ENCODE measurements at places on chromosomes 2 and 18.

- DNase-seq, result no peak
Observed at GRCh38 chr18:3803350-3803749, 353.4 kb downstream of the TGIF1 start.

DNA sequence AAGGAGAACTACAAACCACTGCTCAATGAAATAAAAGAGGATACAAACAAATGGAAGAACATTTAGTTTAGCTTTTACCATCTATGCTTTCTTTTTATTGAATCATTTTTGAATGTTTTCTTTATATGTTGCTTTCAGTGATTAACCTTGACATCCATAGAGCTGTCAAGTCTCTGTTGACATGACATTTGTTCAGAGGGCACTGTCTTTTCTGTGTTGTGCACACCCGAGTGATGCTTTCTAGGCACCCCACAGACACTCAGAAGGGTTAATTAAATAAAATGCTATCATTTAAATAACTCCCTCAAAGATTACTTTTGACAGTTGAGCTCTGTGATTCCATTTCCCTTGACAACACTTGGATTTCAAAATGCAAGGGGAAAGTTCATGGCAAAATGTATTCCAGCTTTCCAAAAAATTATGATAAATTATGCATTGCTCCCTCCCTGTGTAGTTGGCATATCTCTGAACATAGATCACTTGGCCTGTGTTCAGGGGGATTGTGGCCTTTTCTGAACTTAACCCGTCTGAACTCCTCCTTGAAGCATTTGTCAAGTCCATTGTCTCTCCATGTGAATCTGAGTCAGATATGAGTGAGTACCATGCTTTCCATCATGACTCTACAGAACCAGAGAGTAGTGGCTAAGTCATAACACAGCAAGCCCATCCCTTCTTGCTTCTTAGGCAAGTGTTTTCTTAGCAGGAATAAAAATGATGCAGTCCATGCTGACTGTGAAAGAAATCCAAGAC is 372.6 kb downstream of the RPRM start:
- no peak for DNase-seq

- no peak for DNase-seq
Observed at GRCh38 chr2:191298306-191298705, 53.1 kb downstream of the MYO1B start.

DNA sequence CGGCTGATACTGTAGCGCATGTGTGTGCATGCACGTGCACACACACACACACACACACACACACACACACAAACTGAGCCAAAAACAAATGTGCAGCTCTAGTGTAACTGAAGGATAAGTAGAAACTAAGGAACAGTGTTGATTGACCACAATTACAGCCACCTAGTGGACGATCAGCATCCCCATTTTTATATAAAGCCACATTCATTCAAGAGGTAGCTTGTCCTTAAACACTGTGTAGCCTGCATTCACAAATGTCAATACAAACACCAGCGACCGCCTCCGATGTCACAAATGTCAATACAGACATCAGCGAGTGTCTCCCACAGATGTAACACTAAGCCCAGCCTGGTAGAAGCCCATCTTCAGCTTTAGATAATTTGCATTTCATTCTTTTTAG is 167.4 kb downstream of the PTGR3 start:
- no peak for DNase-seq

GRCh38 chr2:109311771-109312170 is 182.8 kb downstream of the SH3RF3 start:
- no peak for DNase-seq

DNA sequence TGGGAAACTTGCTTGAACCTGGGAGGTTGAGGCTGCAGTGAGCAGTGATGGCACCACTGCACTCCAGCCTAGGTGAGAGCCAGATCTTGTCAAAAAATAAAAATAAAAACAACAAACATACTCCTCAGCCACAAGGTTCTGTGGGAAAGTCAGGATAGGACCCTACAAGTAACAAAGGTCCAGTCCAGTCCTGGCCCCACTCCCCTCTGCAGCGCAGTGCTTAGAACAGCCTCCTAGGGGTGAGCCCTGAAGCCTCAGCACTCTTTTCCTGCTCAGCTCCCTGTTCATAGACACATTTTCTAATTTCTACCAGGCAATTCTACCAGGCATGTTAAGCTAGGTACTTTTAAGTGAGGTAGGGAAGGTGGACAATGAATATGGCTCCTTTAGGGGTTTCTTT is 22.2 kb upstream of the SDC1 start:
- DNase-seq, result no peak

- peak; percentile 69 for DNase-seq
Observed at GRCh38 chr2:9474361-9475057, at the start of gene IAH1. Gene IAH1, plus strand, starts transcription at chr2:9474551. Its CDS starts 16 bp downstream, at chr2:9474567.

DNA sequence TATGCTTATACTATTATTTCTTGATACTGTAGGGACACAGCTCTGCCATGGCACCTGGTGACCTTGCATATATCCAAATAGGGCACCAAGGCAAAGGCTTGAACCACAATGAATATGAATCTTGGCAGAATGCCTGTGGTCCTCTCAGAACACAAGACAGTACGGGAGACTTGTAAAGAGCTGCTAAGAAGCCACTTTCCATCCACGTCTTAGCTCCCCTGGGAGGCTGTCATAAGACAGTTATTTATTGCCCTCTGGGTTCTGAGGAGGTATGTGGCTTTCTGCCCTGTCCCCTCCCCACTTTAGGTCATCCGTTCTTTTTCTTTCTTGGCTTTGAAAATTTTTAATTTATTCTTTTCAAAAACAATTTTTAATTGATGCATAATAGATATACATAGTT is 29.8 kb upstream of the MRPL33 start:
- DNase-seq, result no peak

GRCh38 chr2:101108357-101108756 is 42.8 kb downstream of the TBC1D8 start:
- no peak for DNase-seq

DNA sequence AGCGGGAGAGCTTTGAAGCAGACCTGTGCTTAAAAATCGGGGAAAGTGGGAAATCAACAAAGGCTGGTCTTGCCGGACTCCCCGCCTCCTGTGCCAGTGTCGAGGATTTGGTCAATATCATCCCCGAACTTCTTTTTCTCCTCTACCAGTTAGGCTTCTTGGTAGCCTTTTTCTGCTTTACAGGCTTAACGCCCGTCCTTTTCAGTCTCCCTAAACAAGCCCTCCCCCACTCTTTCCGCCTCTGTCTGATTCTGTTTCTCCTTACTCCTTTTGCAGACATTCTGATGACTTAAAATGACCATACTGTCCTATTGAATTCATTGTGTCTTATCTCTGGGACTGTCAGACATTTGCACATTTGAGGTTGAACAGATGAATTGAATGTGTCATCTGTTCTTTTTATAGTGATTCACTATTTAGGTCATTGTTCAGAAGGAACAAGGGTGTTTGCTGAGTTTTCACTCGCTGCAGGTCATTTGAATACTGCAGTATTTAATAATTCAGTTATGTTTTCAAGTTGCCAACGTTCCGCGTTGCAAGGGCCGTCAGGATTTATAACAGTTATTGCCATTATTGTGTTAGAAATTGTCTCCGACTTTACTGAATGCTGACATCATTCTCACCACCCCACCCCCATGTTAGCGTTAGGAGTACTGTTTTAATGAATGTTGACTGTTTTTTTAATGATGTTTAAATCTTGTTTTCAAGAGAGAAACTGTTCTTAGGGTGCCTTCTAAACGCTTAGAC is 1.1 kb downstream of the ITGAV start:
- peak; percentile 14 for DNase-seq

GRCh38 chr2:113672326-113672932 is 45.4 kb downstream of the RABL2A start:
- DNase-seq, result no peak

- no peak for DNase-seq
Observed at GRCh38 chr2:109109342-109109741, 19.7 kb upstream of the SH3RF3 start.

DNA sequence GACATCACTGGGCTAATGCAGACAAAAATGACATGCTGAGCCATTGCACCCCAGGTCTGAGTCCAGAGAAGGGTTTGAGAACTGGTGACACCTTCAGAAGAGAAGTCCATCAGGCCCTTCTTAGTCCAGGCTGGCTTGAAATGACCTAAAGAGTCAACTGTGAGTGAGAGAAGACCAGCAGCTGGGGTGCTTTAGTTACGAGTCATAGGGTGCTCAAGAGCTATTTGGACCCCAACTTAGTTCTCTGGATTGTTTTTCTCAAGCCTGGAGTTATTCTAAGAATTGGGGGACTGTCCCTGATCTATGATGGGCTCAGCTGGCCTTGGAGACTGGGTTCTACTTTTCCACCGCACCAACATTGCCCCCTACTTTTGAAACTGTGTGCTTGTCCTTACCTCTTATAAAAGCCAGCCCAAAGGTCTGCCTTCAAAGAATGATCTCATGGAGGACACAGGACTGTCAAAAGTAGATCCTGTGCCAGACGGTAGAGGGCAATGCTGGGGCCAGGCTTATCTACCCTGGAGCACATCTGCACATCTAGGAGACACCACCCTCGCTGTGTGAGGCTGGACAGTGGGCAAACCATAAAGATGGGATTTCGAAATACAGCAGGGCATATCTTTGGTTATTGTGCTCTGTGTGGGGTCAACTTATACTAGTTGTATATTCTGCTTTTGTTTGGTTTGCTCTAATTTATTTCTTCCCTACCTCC is 333.0 kb upstream of the SLC14A2 start:
- DNase-seq, result no peak

DNA sequence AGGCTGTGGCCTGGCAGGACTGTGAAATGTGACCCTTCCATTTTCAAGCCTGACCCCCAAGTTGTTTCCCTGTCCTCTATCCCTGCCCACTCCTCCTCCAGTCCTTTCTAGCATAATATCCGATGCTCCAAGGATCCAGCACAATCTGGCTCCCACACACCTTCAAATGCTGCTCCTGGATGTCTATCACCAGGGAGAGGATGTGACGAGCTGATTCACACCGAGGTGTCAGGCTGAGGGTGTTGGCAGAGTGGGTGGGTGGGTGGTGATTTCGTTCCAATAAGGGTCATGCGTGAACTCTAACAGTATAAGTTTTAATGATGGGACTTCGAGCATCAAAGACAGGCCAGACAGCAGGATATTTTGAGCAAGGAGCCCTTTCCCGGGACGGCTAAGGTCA is 107.8 kb downstream of the CELF4 start:
- DNase-seq, result no peak

GRCh38 chr2:25305775-25306174 is 36.0 kb downstream of the DNMT3A start:
- DNase-seq, result no peak

- no peak for DNase-seq
Observed at GRCh38 chr18:12608301-12608700, 49.6 kb downstream of the SPIRE1 start.

GRCh38 chr2:126359494-126359893 is 296.5 kb upstream of the GYPC start:
- DNase-seq, result no peak

- no peak for DNase-seq
Observed at GRCh38 chr2:680496-680895, 3.3 kb upstream of the TMEM18 start.

DNA sequence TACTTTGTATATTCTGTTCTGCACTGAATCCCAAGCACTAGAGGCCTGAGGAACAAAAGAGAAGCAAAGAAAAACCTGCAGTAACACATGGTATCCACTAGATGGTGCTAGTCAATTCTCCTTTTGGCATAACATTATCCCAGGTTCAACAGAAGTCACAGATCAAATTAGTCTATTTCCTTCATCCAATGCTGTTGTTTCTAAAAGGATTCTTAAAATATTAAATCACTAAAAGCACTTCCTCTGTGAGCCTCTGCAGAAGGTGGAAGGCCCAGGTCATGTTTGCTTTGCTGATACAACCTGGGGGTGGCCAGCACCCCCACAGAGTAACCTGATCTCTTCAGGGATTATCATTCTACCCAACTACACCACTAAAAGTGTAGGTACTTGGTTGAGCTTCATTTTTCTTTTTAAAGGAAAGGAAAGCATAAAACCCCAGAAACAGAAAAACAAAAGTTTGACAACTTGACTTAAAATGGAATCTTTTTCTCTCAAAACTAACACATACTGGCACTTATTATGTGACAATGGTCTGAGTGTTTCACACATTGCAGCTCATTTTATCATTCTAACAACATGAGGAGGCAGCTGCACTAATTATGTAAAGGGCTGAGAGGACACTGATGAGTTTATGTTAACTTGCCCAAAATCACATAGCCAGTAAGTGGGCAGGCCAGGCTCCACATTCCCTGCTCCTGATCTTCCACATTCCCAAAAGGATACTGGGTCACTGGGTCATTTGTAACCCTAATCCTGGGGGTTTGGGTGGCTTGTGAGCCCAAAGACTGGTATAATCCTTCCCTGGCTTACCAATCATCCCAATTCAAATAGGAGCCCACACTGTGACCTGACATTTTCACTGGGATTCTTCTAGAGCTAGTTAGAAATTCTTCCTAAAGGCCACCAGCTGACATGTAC is 66.8 kb upstream of the DNER start:
- DNase-seq, result peak; percentile 23

GRCh38 chr2:2873450-2873811 is 504.2 kb downstream of the EIPR1 start:
- DNase-seq, result no peak

DNA sequence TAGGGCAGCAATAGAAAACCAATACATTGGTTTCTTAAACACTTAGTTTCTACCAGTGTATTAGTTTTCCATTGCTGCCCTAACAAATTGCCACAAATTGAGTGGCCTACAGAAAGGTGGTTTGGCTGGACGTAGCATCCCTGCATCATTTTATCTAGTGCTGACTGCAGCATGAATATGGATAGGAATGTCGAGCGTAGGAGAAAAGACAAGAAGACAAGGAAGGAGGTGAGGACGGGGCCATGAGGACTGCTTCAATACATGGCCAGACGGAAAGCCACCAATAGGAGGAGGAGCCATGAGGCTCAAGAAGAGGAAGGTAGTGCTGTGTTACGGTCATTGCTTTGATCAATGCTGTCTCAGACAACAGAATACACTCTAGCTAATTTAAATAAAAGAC is 154.5 kb upstream of the NDUFV2 start:
- no peak for DNase-seq

- DNase-seq, result no peak
Observed at GRCh38 chr2:240662681-240663080, 20.0 kb downstream of the AQP12B start.

- DNase-seq, result no peak
Observed at GRCh38 chr2:129721846-129722245, 257.6 kb upstream of the RAB6C start.

DNA sequence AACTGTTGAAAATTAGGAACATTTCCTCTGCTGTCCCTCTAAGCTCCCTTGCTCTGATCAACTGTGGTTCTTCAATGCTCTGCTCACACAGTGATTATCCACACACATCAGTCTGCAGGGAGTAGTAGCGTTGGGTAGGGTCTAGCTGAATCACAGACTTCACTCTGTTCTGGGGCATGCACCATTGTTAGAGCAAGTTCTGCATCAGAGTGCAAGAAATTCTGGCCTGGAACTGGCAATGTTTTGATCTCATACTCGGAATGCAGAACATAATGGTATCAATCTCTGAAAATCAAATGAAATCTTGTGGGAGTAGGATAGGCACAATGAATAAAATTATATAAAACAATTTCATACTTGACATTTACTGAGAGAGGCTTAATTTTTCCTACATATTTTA is 55.3 kb downstream of the HRH4 start:
- no peak for DNase-seq

- DNase-seq, result no peak
Observed at GRCh38 chr2:204695506-204695905, 150.2 kb downstream of the PARD3B start.

Measured in naive B cell (primary cell).